ENCODE measurements at places on chromosomes 16 and 17.

- no peak for DNase-seq
Measured at GRCh38 chr17:4100883-4101756, 41.7 kb downstream of the ZZEF1 start.

DNA sequence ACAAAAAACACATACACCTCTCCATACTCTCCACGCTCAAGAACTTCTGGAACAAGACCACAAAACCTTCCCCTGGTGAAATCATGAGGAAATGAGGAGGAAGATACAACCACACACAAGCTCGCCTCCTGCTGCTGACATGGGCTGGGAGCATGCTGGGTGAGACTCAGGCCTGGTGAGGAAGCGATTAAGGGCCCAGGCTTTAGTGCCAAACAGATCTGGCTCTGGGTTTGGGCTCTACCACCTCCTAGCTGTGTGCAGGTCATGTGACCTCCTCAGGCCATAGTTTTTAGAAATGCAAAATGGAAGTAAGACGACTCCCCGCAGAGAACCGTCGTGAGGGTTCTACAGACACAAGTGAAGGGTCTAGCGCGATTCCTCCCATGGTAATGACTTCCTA is 41.3 kb downstream of the VAC14 start:
- no peak for DNase-seq

GRCh38 chr16:3590736-3591435 is 13.7 kb upstream of the NLRC3 start:
- DNase-seq, result no peak

GRCh38 chr17:21602176-21602575 is 90.1 kb upstream of the KCNJ18 start:
- no peak for DNase-seq

- no peak for DNase-seq
Measured at GRCh38 chr16:55915096-55915827, 40.1 kb upstream of the CES5A start.
